ENCODE measurements at places on chromosomes 16 and 17.

DNA sequence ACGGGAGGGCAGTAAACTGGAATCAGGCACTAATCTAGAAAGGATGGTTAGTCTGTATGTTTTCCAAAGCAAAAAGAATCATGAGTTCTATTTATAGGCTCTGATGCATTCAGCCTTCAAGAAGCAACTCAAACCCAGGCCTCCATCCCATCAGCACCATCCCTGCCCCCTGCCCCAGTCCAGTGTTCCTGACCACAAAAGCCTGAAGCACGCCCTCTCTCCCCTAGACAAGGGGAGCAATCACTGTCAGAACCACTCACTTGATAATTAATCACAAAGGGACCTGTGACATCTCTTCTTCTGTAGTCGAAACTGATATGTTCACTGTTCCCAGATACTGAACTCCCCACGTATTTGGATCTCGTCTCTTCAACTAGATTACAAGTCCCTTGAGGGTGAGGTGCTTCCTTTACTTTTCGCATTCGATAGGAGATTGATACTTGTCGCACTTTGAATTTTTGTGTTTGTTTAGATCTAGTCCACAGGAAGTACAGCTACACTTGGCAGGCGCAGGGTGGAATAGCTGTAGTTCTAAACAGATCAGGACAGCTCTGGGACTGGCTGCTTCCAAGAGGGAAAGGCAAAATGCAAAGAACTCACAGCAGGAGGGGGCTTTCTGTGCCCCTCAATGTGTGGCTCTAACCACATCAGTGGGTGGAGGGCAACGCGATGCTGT is 36.4 kb upstream of the CCDC182 start:
- H3K4me1 ChIP-seq: peaks cover 4% of the 10 kb centered on the region
- no peak for DNase-seq
- no peak overlapping the region for H3K4me3 ChIP-seq
- peaks cover 4% of the 10 kb centered on the region for H3K27me3 ChIP-seq

DNA sequence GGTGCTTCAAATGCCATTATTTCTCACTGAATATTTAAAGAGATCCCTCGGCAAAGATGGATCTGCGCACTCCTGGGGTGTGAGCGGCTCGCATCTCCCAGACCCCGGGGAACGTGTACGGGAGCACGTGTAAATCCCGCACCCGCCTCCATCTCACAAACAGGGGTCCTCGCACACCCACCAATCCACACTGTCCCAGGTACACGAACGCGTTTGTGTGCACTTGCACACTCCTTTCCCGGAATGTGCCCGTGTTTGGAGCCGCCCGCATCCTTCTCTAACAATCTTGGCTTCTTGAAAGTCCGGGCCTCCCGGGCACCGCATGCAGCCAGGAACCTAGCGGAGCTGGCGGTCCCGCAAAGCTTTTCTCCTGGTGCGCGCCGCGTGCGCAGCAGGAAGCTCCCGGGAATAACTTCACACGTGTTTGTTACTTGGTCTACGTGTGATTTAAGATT is 2.5 kb upstream of the SALL1 start:
- no peaks in the 10 kb centered on the region for H3K27me3 ChIP-seq
- DNase-seq: no peak
- H3K4me1 ChIP-seq: peaks cover 24% of the 10 kb centered on the region
- H3K27ac ChIP-seq: peak overlapping the region; percentile 100
- peak overlapping the region; percentile 99 for H3K4me3 ChIP-seq
- no peaks in the 10 kb centered on the region for H3K36me3 ChIP-seq

- H3K4me1 ChIP-seq: peaks cover 10% of the 10 kb centered on the region
- DNase-seq: no peak
- no peaks in the 10 kb centered on the region for H3K36me3 ChIP-seq
- no peak within 1 kb of the TSS for H3K27ac ChIP-seq
- peak within 1 kb of the TSS; percentile 63 for H3K4me3 ChIP-seq
- no peaks in the 10 kb centered on the region for H3K27me3 ChIP-seq
Observed at GRCh38 chr17:3695723-3696411, at the start of gene P2RX5. TSS of gene P2RX5 (minus strand) at chr17:3696155. CDS start at chr17:3696005, 150 bp downstream.

- H3K36me3 ChIP-seq: peaks cover 3% of the 10 kb centered on the region
- H3K27ac ChIP-seq: no peak overlapping the region
- H3K4me1 ChIP-seq: no peaks in the 10 kb centered on the region
- no peaks in the 10 kb centered on the region for H3K27me3 ChIP-seq
- H3K4me3 ChIP-seq: no peak overlapping the region
Observed at GRCh38 chr17:28828294-28829040, 14.1 kb downstream of the FAM222B start.

DNA sequence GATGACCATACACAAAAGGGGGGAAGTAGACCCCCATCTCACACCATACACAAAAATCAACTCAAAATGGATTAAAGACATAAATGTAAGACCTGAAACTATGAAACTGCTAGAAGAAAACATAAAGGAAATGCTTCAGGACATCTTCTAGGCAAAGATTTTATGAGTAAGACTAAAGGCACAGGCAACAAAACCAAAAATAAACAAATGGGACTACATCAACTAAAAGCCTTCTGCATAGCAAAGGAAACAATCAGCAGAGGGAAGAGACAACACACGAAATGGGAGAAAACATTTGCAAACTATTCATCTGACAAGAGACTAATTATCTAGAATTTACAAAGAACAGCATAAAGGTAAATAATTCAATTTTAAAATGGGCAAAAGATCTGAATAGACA is 152.1 kb downstream of the AXIN2 start:
- H3K27ac ChIP-seq: no peak overlapping the region
- DNase-seq: no peak
- H3K4me1 ChIP-seq: no peaks in the 10 kb centered on the region
- no peak overlapping the region for H3K4me3 ChIP-seq

- H3K4me1 ChIP-seq: no peaks in the 10 kb centered on the region
- H3K4me3 ChIP-seq: no peak overlapping the region
- no peak for DNase-seq
- H3K27me3 ChIP-seq: no peaks in the 10 kb centered on the region
- H3K27ac ChIP-seq: no peak overlapping the region
- peaks cover 4% of the 10 kb centered on the region for H3K36me3 ChIP-seq
Observed at GRCh38 chr17:72837335-72837734, 255.2 kb downstream of the SLC39A11 start.

- no peaks in the 10 kb centered on the region for H3K27me3 ChIP-seq
- peaks cover 7% of the 10 kb centered on the region for H3K36me3 ChIP-seq
- no peak overlapping the region for H3K4me3 ChIP-seq
Observed at GRCh38 chr16:88058817-88059216, 107.6 kb downstream of the BANP start.

DNA sequence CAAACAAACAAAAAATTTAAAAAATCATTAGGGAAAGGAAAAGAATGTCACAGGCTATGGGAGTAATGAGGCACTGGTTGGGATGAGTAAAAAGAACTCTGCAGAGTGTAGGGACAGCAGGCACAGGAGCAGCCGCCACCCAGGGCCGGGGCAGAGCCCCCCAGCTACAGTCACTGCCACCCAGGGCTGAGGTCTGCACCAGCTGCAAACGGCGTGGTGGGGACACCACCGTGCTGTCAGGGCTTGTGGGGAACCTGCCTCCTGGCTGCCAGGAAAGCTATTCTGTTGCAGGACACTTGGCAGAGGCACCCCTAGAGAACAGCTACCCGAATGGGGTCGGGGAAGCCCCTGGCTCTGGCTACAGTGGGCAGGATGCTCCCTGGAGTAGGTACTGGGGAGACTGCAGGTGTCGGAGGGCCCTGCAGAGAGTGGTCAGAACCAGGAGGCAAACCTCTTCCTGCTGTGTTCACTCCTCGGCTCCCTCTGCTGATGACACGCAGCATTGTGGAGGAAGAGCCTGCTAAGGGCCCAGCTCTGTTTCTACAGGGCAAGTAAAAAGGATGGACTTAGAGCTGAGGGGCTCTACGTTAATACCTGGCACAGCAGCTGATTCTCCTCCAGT is 32.3 kb upstream of the CAPN15 start:
- no peak overlapping the region for H3K27ac ChIP-seq
- H3K36me3 ChIP-seq: no peaks in the 10 kb centered on the region
- H3K4me1 ChIP-seq: no peaks in the 10 kb centered on the region
- DNase-seq: no peak

DNA sequence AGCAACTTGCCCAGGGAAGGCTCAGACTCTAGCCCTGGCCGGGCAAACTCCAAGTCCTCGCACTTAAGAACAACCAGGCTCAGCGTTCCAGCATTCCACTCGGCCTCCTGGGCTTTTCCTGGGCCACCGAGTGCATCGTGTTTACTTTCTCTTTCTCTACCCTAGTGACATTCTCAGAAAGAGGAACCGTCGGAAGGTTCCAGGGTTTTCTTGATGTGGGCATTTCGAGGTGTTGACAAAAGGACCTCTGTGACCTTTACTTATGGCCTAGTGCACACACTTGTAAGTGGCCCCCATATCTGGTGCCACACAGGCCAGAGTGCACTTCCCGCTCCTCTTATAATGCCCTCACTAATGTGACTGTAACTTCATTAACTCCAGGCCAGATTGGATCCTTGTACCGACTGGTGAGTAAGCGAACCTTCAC is 3.1 kb upstream of the BANP start:
- no peaks in the 10 kb centered on the region for H3K27me3 ChIP-seq
- H3K27ac ChIP-seq: peak overlapping the region; percentile 99
- no peak overlapping the region for H3K4me3 ChIP-seq
- H3K36me3 ChIP-seq: no peaks in the 10 kb centered on the region

DNA sequence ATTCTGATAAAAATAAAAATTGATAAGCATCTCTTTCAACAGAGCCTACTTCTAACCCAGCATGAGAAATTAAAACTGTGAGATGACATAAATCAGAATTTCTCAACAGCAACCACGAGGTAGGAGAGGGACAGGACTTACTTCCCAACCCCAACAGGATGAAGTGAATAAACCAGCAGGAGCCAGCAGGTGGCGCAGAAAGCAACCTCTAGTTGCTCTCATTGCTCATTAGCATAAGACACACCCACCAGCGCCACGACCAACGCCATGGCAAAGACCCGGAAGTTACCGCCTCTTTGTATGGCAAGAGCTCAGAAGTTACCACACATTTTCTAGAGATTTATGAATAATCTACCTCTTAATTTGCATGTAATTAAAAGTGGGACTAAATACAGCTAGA is 189.4 kb upstream of the CDH8 start:
- peak; percentile 40 for DNase-seq
- H3K27ac ChIP-seq: no peak overlapping the region
- no peaks in the 10 kb centered on the region for H3K4me1 ChIP-seq
- no peaks in the 10 kb centered on the region for H3K36me3 ChIP-seq

DNA sequence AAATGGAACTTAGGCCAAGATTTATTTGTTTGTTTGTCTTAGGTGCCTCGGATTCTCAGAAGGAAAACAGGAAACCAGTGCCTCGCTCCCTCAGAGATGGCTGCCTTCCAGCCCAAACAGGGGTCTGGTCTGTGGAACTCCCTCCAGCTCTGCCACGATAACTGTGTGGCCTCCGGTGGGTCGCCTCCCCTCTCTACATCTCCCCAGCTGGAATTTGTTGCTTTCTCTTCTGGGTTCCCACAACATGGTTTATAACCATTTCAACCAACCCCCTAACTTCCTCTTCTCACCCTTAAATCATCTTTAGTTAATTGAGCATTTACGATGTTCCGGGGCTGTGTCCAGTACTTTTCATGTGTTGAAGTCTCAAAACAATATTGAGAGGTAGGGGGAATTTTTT is 30.9 kb upstream of the PLLP start:
- H3K36me3 ChIP-seq: no peaks in the 10 kb centered on the region
- no peak overlapping the region for H3K27ac ChIP-seq
- H3K4me1 ChIP-seq: peaks cover 9% of the 10 kb centered on the region
- DNase-seq: no peak
- no peaks in the 10 kb centered on the region for H3K27me3 ChIP-seq
- no peak overlapping the region for H3K4me3 ChIP-seq

DNA sequence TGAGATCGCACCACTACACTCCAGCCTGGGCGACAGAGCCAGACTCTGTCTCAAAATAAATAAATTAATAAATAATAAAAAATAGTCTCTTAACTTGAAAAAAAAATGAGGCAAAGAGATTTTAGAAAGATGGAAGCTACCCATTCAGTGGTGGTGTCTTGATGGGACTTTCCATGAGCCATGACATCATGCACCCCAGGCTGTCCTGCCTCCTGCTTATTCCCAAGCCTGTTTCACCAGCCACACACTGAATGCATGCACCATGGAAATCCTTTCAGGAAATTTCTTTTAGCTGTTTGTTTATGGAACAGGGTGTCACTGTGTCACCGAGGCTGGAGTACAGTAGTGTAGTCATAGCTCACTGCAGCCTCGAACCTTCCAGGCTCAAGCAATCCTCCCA is 8.9 kb upstream of the DLX3 start:
- no peak overlapping the region for H3K27ac ChIP-seq
- no peak overlapping the region for H3K4me3 ChIP-seq
- H3K36me3 ChIP-seq: no peaks in the 10 kb centered on the region
- no peaks in the 10 kb centered on the region for H3K4me1 ChIP-seq
- no peak for DNase-seq

DNA sequence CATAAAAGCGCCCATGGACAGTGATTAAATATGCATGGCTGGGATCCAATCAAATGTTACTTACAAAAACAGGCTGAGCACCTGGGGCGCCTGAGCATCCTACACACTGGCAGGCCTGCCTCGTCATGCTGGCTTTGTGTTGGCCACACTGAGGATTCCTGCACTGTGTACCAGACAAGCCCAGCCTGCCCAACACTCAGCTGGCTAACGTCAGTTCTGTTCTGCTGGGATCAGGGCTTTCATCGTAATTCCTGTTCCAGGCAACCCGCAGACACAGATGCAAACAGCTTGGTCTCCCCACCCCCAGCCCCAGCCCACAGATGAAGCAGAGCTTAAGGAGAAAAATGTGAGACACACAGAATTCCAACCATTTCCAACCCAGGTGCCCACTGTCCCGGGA is 30.7 kb downstream of the PIMREG start:
- DNase-seq: no peak
- no peaks in the 10 kb centered on the region for H3K4me1 ChIP-seq
- H3K4me3 ChIP-seq: no peak overlapping the region
- H3K27ac ChIP-seq: no peak overlapping the region
- no peaks in the 10 kb centered on the region for H3K36me3 ChIP-seq

DNA sequence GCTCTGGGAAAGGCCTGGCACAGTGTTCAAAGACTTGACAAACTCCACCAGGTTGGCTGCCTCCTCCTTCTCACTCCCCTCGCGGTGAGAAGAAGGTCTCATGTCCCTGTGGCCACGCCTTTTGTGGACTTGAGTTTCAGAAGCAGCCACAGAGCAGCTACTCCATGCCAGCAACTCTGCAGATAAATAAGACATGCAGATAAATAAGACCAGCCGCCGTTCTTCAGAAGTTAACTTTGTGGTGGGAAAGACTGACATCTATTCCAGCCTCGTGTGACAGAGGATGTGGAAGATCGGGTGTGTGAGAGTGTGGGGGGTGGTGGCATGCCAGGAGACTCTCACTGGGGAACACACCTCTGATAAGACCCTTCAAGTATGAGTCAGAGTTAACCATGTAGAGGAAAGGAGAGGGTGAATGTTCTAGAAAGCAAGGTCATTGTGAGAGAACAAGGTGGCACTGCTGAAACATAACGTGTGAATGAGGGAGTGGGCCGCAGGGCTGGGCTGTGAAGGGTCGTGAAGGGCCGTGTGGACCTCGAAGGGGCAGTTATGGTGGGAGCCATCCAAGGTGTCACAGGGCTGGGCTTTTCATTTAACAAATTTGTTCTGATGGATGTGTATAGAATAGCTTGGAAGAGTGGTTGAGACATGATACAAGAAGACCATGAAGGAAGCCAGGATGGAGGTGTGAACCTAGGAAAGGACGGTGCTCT is 830 bp downstream of the SPACA3 start:
- no peak overlapping the region for H3K4me3 ChIP-seq
- H3K36me3 ChIP-seq: no peaks in the 10 kb centered on the region
- DNase-seq: no peak
- H3K27ac ChIP-seq: no peak overlapping the region
- no peaks in the 10 kb centered on the region for H3K27me3 ChIP-seq
